NCI-H774 (cell line): ENCODE measurements at places on chromosomes 7 and 10.

GRCh38 chr7:6170571-6171531 is 101.6 kb downstream of the CYTH3 start:
- no peak for DNase-seq

GRCh38 chr10:36675458-36675880 is 449.9 kb upstream of the ANKRD30A start:
- no peak for DNase-seq

DNA sequence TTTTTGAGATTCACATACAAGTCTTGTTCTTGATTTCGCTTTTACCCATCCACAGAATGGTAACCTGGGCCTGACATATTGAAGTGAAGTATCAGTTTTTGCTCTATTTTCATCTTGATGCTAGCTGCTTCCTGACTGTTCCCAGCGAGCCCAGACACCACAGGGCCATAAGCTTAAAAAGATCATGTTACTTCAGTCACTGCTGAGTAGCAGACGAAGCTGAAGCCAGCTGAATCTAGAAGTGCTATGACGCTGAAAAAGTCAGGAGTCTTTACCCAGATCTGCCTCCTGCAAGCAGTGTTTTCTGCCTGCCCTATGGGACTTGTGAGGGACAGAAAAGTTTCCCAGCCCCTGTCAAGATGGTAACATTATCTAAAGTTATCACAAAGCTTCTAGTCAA is 2.7 kb upstream of the PRXL2A start:
- DNase-seq: no peak

- DNase-seq: no peak
Measured at GRCh38 chr7:148211740-148212151, 378.8 kb upstream of the C7orf33 start.

GRCh38 chr7:121966276-121966934 is 93.4 kb downstream of the PTPRZ1 start:
- no peak for DNase-seq

- DNase-seq: no peak
Measured at GRCh38 chr7:106552645-106553445, 108.1 kb downstream of the CCDC71L start.

DNA sequence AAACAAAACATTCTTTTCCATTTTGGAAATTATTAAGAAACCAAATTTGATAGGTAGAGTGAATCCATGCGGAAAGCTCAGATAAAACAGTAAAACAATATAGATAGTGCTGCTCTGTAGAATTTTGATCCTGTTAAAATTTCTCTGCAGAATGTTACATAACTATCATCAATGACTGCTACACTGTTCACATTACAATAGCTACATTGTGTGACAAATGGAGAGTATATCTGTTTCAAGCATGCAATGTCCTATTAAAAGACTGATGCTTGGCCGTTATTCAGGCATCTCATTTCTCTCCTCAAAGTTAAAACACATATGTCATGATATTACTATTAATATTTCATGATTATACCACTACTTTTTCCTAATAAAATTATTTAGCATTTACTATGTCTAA is 14.7 kb upstream of the TMEM106B start:
- no peak for DNase-seq

DNA sequence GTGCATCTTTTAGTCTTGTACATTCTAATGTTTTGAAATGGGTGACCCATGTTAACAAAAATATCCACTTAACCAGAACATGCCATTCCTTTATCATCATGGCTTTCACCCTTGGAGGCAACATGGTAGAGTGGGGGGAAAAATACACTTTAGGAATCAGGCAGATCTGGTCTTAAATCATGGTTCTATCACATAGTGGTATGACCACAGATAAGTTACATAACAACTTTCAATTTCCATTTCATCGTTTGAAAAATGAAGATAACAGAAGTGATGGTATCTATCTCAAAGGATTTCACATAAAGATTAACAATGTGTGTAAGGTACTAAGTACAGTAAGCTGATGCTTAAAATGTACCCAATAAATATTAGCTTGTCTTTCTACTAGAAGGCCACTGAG is 19.0 kb downstream of the TMEM168 start:
- no peak for DNase-seq

GRCh38 chr7:4809091-4809591 is 33.7 kb downstream of the AP5Z1 start:
- no peak for DNase-seq

- no peak for DNase-seq
Measured at GRCh38 chr7:121385800-121386179, 10.3 kb downstream of the FAM3C start.

GRCh38 chr10:6347391-6347951 is 144.7 kb downstream of the PFKFB3 start:
- no peak for DNase-seq

- no peak for DNase-seq
Measured at GRCh38 chr7:2734751-2735571, 47.0 kb downstream of the AMZ1 start.

- no peak for DNase-seq
Measured at GRCh38 chr7:76077435-76077834, 29.5 kb downstream of the MDH2 start.

DNA sequence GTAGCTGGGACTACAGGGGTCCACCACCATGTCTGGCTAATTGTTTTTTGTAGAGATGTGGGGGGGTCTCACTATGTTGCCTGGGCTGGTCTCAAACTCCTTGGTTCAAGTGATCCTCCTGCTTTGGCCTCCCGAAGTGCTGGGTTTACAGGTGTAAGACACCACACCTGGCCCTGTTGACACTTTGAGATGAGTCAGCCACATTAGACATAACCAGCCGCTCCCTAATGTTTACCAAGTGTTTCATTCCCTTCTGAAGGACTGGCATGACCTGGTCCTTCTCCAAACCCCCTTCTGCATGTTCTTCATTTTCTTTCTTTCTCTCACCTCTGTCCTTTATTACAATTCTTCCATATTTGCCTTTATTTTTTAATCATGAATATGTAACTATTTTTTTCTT is 67.8 kb downstream of the TAF3 start:
- no peak for DNase-seq

DNA sequence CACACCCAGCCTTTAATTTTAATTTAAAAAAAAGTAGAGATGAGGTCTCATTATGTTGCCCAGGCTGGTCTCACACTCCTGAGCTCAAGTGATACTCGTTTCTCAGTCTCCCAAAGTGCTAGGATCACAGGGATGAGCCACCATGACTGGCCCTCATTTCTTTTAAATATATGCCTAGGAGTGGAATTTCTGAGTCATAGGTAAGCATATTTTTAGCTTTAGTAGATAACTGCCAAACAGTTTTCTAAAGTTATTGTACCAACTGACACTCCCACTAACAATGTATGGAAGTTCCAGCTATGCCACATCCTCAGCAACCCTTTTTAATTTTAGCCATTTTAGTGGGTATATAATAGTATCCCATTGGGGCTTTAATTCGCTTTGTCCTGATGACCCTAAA is 13.8 kb upstream of the PPIF start:
- DNase-seq: no peak

DNA sequence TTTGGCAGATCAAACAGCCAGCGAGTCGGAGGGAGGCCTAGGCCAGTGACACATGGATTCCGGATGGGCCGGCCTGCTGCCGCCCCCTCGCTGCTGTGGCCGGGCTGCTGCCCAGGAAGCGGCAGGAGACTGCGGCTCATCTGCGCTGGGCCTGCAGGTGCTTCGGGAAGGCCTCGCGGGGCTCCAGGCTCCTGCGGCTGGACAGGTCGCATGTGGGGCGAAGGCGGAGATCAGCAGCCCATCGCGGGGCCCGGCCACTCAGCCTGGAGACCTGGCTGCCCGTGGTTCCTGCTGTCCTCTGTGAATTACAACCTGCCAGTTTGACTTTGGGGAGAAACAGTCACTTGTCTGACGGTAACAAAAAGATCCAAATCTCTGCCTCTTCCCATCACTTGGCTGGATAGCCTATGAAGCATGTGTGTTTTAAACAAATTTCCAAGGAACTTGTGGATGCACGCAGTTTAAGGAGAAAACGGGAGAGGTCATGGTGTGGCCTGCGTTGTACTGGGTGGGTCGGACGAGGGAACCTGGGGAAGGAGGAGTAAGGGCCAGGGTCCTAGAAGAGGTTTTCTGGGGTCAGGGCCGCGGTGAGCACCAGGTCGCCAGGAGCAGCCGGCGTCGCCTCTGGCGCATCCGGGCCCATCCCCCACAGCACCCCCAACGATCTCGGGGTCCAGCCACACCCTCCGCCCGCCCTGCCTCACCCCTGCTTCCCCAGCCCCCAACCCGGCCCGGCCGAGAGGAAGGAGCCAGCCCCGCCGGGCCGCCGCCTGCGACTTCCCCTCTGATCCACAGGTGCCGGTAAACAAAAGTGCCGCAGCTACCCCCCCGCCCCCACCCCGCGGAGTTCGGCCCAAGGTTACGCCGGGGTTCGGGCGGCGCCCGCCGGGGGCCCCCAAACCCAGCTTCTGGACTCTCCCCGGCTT is 1.6 kb downstream of the SPOCK2 start:
- DNase-seq: no peak

- no peak for DNase-seq
Measured at GRCh38 chr7:108322925-108323832, 133.1 kb downstream of the NRCAM start.
